ENCODE measurements at places on chromosomes 3 and 15. TPM values are rescaled to one million over a fixed set of nuclear protein-coding genes. Genes with fewer than 3 reads are reported as not detected.

GRCh38 chr15:97072545-97072944 is 742.0 kb downstream of the NR2F2 start:
- no peak overlapping the region for H3K4me3 ChIP-seq
- no peaks in the 10 kb centered on the region for H3K36me3 ChIP-seq
- DNase-seq = no peak
- H3K4me1 ChIP-seq = no peaks in the 10 kb centered on the region
- H3K27ac ChIP-seq = no peak overlapping the region

Gene ELL3
- 66.8 TPM for total RNA-seq

- H3K36me3 ChIP-seq = no peaks in the 10 kb centered on the region
- DNase-seq = no peak
- no peak overlapping the region for H3K4me3 ChIP-seq
- H3K4me1 ChIP-seq = no peaks in the 10 kb centered on the region
Observed at GRCh38 chr3:169327546-169328356, 335.8 kb downstream of the MECOM start.

- DNase-seq = no peak
- no peak overlapping the region for H3K4me3 ChIP-seq
- no peaks in the 10 kb centered on the region for H3K4me1 ChIP-seq
- H3K27me3 ChIP-seq = no peaks in the 10 kb centered on the region
- H3K27ac ChIP-seq = no peak overlapping the region
- no peaks in the 10 kb centered on the region for H3K36me3 ChIP-seq
Observed at GRCh38 chr3:116226266-116226665, 219.0 kb downstream of the LSAMP start.

DNA sequence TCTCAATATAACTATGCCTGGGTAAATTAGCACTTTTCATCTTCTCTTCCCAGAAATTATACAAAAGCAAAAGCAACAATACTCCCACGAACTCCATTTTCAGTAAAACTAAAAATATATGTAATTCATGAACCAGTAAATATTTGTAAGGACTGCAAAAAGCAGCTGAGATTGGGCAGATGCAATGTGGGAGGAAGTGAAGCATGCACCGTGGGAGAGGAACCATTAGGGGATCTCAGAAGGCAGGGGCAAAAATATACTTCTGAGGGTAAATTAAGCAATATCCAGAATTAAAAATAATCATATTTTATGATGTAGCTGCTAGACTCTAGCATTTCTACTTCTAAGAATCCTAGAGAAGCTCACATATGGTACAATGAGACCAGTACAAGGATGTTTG is 20.2 kb downstream of the CFAP91 start:
- H3K4me1 ChIP-seq = no peaks in the 10 kb centered on the region
- H3K4me3 ChIP-seq = no peak overlapping the region
- DNase-seq = no peak
- no peaks in the 10 kb centered on the region for H3K27me3 ChIP-seq

Gene SLC12A1
- not detected for total RNA-seq

Gene GPR176
- 7.1 TPM for total RNA-seq

GRCh38 chr3:41176596-41176995 is 22.7 kb upstream of the CTNNB1 start:
- no peaks in the 10 kb centered on the region for H3K4me1 ChIP-seq
- no peak overlapping the region for H3K4me3 ChIP-seq
- H3K27ac ChIP-seq = no peak overlapping the region
- no peak for DNase-seq
- H3K36me3 ChIP-seq = no peaks in the 10 kb centered on the region
- no peaks in the 10 kb centered on the region for H3K27me3 ChIP-seq

- no peak overlapping the region for H3K27ac ChIP-seq
- no peak for DNase-seq
- H3K36me3 ChIP-seq = no peaks in the 10 kb centered on the region
- H3K4me1 ChIP-seq = no peaks in the 10 kb centered on the region
- H3K4me3 ChIP-seq = no peak overlapping the region
Observed at GRCh38 chr3:168026764-168027163, 69.0 kb downstream of the GOLIM4 start.

GRCh38 chr3:164683489-164683888 is 394.8 kb downstream of the SI start:
- DNase-seq = no peak
- H3K4me3 ChIP-seq = no peak overlapping the region
- H3K36me3 ChIP-seq = no peaks in the 10 kb centered on the region
- H3K27ac ChIP-seq = no peak overlapping the region

GRCh38 chr3:152574461-152575079 is 260.4 kb upstream of the P2RY1 start:
- no peaks in the 10 kb centered on the region for H3K27me3 ChIP-seq
- no peaks in the 10 kb centered on the region for H3K4me1 ChIP-seq
- H3K4me3 ChIP-seq = no peak overlapping the region
- DNase-seq = peak; percentile 48
- H3K36me3 ChIP-seq = no peaks in the 10 kb centered on the region

Gene SEC61A1
- 171 TPM for total RNA-seq

GRCh38 chr3:127059072-127059471 is 76.2 kb downstream of the PLXNA1 start:
- H3K27me3 ChIP-seq = peaks cover 5% of the 10 kb centered on the region
- DNase-seq = no peak
- H3K27ac ChIP-seq = no peak overlapping the region
- H3K4me1 ChIP-seq = no peaks in the 10 kb centered on the region
- H3K36me3 ChIP-seq = no peaks in the 10 kb centered on the region

GRCh38 chr15:80977627-80978036 is 12.0 kb downstream of the MESD start:
- H3K27ac ChIP-seq = no peak overlapping the region
- peaks cover 30% of the 10 kb centered on the region for H3K36me3 ChIP-seq
- H3K27me3 ChIP-seq = no peaks in the 10 kb centered on the region
- H3K4me1 ChIP-seq = no peaks in the 10 kb centered on the region

Gene RBPMS2
- total RNA-seq = 6.3 TPM

DNA sequence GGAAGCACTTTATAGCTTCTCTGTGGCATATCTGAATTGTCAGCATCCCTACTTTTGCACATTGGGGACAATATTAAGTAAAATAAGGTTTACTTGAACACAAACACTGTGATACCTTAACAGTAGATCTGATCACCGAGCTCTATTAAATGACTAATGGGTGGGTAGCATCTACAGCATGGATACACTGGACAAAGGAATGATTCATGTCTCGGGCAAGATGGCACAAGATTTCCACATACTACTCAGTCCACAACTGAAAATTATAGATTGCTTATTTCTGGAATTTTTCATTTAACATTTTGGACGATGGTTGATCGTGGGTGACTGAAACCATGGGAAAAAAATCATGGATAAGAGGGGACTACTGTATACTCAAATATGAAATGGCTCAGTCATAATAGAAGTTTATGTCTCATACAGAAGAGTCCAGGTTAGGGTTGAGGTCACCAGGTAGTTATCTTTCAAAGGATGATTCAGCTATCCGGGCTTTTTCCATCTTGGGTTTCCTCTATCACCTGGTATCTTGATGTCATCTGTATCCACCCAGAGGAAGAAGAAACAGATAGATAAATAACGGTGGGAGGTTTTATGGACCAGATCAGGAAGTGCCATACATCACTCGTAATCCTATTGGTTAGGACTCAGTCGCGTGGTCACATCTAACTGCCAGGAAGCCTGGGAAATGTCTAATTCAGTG is 320.0 kb upstream of the RARB start:
- DNase-seq = no peak
- H3K36me3 ChIP-seq = no peaks in the 10 kb centered on the region
- no peak overlapping the region for H3K27ac ChIP-seq
- H3K4me1 ChIP-seq = no peaks in the 10 kb centered on the region

- H3K36me3 ChIP-seq = no peaks in the 10 kb centered on the region
- H3K27me3 ChIP-seq = no peaks in the 10 kb centered on the region
- peaks cover 11% of the 10 kb centered on the region for H3K4me1 ChIP-seq
- H3K27ac ChIP-seq = no peak overlapping the region
- H3K4me3 ChIP-seq = no peak overlapping the region
Observed at GRCh38 chr15:99411234-99411633, 154.6 kb upstream of the MEF2A start.

GRCh38 chr3:122102191-122102935 is 47.2 kb downstream of the CD86 start:
- H3K27ac ChIP-seq = no peak overlapping the region
- no peaks in the 10 kb centered on the region for H3K27me3 ChIP-seq
- DNase-seq = no peak
- H3K4me1 ChIP-seq = no peaks in the 10 kb centered on the region
- H3K36me3 ChIP-seq = no peaks in the 10 kb centered on the region

DNA sequence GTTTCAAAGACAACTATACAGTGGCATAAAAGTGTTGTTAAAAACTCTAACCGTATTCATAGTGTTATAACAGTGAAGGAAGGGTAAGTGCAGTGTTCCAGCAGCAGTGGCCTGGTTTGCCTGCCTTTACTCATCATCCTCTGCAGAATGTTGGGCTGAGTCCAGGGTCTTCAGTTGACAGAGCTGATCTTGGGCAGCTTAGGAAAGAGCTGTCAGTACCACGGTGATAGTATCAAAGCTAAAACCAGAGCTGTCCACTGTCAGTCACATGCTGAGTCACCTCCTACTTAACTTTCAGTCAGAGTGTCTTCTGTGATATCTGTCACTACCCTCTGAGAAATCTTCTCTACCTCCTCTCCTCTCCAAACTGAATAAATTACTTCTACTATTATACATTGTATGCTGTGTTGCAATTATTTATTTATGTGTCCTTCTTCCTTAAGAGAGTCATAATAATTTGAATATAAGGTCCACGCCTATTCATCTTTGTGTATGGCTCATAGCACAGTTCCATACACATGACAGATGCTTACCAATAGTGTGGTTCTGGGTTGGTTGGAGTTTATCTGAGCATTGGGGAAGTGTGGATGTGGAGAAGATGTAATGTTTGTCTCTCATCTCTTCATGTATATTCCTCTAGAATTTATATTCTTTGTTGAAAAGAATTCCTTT is 242.1 kb downstream of the ZIC1 start:
- H3K4me3 ChIP-seq = no peak overlapping the region
- no peaks in the 10 kb centered on the region for H3K4me1 ChIP-seq
- no peaks in the 10 kb centered on the region for H3K27me3 ChIP-seq
- no peaks in the 10 kb centered on the region for H3K36me3 ChIP-seq

GRCh38 chr15:91678003-91678402 is 175.5 kb upstream of the SLCO3A1 start:
- H3K27me3 ChIP-seq = peaks cover 4% of the 10 kb centered on the region
- no peaks in the 10 kb centered on the region for H3K36me3 ChIP-seq
- H3K27ac ChIP-seq = no peak overlapping the region
- no peaks in the 10 kb centered on the region for H3K4me1 ChIP-seq
- H3K4me3 ChIP-seq = no peak overlapping the region
- DNase-seq = no peak

Gene SCAANT1
- total RNA-seq = not detected

- H3K4me1 ChIP-seq = peaks cover 33% of the 10 kb centered on the region
- H3K27me3 ChIP-seq = no peaks in the 10 kb centered on the region
- DNase-seq = no peak
- no peak overlapping the region for H3K27ac ChIP-seq
- no peaks in the 10 kb centered on the region for H3K36me3 ChIP-seq
Observed at GRCh38 chr15:85048430-85048829, 66.8 kb downstream of the PDE8A start.

Gene LINGO1
- total RNA-seq = 0.92 TPM

- H3K4me3 ChIP-seq = no peak overlapping the region
- peaks cover 8% of the 10 kb centered on the region for H3K4me1 ChIP-seq
- no peaks in the 10 kb centered on the region for H3K27me3 ChIP-seq
- DNase-seq = no peak
- H3K36me3 ChIP-seq = no peaks in the 10 kb centered on the region
- H3K27ac ChIP-seq = no peak overlapping the region
Observed at GRCh38 chr15:78712797-78713515, 71.9 kb upstream of the CHRNB4 start.

Gene DMXL2
- 37.2 TPM for total RNA-seq

GRCh38 chr3:80688814-80689213 is 921.0 kb upstream of the ROBO1 start:
- H3K4me3 ChIP-seq = no peak overlapping the region
- DNase-seq = no peak
- H3K36me3 ChIP-seq = no peaks in the 10 kb centered on the region

Gene ABHD5
- 18.4 TPM for total RNA-seq

- H3K4me1 ChIP-seq = peaks cover 26% of the 10 kb centered on the region
- no peak overlapping the region for H3K27ac ChIP-seq
- no peak overlapping the region for H3K4me3 ChIP-seq
Observed at GRCh38 chr3:129276385-129276784, 2.3 kb upstream of the HMCES start.

DNA sequence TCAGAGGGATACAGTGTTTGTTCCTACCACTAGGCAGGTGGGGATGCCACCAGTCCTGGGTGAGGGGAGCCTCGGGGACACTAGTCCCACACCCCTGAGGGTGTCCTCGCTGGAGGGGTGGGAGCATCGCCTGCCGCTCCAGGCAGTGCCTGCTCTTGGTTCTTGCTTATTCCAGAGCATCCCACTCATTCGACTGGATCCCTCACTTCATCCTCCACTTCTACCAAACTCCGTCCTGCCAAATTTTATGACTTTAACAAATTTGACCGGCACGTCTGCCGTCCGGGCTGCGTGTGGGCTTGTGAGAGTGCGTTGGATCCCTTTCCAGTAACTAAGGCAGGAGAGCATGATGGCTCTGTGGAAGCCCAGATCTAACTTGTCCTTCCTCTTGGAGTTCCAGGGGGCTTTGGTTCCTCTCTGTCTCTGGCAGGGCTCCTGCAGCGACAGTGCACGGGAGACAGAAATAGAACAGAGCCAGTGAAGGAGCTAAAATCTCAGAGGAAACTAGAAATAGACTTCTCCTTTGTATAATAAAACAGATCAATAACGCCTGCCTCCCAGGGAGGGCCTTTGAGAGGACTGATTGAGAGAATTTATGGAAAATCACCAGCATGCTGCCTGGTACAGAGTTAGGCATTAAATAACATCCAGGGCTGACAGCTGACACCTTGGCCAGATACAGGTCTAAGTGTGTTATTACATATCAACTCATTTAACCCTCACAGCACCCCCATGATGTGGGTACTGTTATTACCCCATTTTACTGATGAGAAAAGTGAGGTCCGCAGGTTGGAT is 34.5 kb downstream of the MGLL start:
- H3K4me3 ChIP-seq = no peak overlapping the region
- no peaks in the 10 kb centered on the region for H3K27me3 ChIP-seq
- no peak for DNase-seq
- H3K4me1 ChIP-seq = peaks cover 29% of the 10 kb centered on the region

DNA sequence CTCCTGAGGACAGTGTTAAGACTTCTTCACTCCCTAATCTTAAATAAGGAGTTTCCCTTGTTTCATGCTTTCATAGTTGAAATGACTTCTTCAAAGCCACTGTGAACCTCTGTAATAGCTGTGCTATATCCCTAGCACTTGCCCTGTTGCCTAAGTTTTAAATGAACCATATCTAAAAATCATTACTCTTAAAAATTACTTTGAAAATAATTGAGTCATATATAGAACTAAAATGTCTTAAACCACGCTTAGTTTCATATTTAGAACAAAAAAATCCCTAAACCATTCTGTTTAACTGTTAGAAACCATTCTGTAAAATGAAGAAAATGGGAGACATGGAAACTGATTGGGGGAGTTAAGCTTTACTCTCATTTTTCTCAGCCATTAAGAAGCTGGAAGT is 29.8 kb downstream of the DNAJC19 start:
- H3K27ac ChIP-seq = no peak overlapping the region
- peaks cover 63% of the 10 kb centered on the region for H3K36me3 ChIP-seq
- H3K27me3 ChIP-seq = no peaks in the 10 kb centered on the region

Gene CNTN6
- 2.4 TPM for total RNA-seq

Gene SPTBN5
- total RNA-seq = 0.25 TPM

- H3K4me3 ChIP-seq = no peak overlapping the region
- DNase-seq = no peak
- no peak overlapping the region for H3K27ac ChIP-seq
- H3K36me3 ChIP-seq = no peaks in the 10 kb centered on the region
Observed at GRCh38 chr3:135539351-135539750, 426.2 kb upstream of the PPP2R3A start.
